ENCODE measurements at places on chromosomes 2 and 18.

DNA sequence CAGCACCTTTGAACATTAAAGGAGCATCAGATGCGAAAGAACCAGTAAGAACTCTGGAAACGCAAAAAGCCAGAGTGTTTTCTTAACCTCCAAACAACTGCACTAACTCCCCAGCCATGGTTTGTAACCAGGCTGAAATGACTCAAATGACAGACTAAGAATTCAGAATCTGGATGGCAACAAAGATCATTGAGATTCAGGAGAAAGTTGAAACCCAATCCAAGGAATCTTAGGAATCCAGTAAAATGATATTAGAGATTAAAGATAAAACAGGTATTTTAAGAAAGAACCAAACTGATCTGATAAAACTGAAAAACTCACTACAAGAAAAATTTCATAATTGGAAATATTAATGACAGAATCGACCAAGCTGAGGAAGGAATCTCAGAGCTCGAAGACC lies 116.7 kb downstream of the PTRHD1 start:
- no peaks in the 10 kb centered on the region for H3K27me3 ChIP-seq
- H3K4me1 ChIP-seq = no peaks in the 10 kb centered on the region
- no peak for DNase-seq
- no peaks in the 10 kb centered on the region for H3K36me3 ChIP-seq
- no peak overlapping the region for H3K4me3 ChIP-seq

- no peaks in the 10 kb centered on the region for H3K36me3 ChIP-seq
- H3K27ac ChIP-seq = no peak overlapping the region
- H3K27me3 ChIP-seq = no peaks in the 10 kb centered on the region
- H3K4me3 ChIP-seq = no peak overlapping the region
- no peak for DNase-seq
Measured at GRCh38 chr2:53583583-53583982, 184.0 kb upstream of the CHAC2 start.

DNA sequence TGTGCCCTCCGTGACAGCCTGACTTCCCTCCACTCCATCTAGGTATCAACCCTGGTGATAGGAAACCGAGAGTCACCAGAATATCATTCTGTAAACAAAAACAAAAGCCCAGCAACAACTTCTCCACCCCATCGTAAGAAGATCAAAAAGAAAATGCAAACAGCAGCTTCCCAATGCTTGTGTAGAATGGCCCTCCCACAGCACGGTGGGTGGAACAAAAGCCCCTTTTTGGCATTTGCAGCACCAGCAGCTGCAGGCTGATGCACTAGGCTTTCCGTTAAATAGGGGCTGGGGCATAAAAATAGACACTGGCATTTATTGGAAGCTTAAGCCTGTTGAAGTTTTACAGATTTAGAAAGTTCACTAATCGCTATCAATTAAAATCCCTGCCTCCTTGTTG lies 513.0 kb downstream of the GALR1 start:
- H3K27ac ChIP-seq = no peak overlapping the region
- DNase-seq = no peak
- no peak overlapping the region for H3K4me3 ChIP-seq
- no peaks in the 10 kb centered on the region for H3K27me3 ChIP-seq
- no peaks in the 10 kb centered on the region for H3K36me3 ChIP-seq

- peaks cover 11% of the 10 kb centered on the region for H3K36me3 ChIP-seq
- no peak overlapping the region for H3K4me3 ChIP-seq
- H3K27ac ChIP-seq = peak overlapping the region; percentile 57
- H3K27me3 ChIP-seq = peaks cover 12% of the 10 kb centered on the region
- peaks cover 28% of the 10 kb centered on the region for H3K4me1 ChIP-seq
- peak; percentile 48 for DNase-seq
Measured at GRCh38 chr2:234880551-234881211, 71.1 kb upstream of the SH3BP4 start.

GRCh38 chr18:68426731-68427315 lies 288.1 kb downstream of the TMX3 start:
- H3K36me3 ChIP-seq = no peaks in the 10 kb centered on the region
- H3K27ac ChIP-seq = no peak overlapping the region
- H3K4me3 ChIP-seq = no peak overlapping the region
- peaks cover 27% of the 10 kb centered on the region for H3K4me1 ChIP-seq
- DNase-seq = no peak
- H3K27me3 ChIP-seq = no peaks in the 10 kb centered on the region

DNA sequence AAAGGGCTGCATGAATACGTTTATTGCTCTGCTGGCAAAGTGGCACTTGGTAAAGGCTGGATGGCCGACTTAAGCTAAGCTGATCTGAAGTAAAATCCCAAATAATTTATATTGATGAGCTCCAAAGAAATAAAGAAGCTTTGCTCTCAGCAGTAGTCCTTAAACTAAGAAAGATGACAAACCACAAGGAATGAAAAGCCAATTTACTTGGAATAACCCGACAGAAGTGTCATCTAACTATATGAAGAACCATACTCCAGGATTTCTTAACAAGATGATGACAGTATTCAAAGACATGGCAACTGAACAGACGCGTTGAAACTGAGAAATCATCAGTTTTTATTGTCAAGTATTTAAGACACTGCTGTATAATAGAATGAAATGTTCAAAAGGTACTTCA lies 294.1 kb downstream of the PDE11A start:
- H3K27me3 ChIP-seq = no peaks in the 10 kb centered on the region
- no peak overlapping the region for H3K27ac ChIP-seq
- no peak overlapping the region for H3K4me3 ChIP-seq
- H3K4me1 ChIP-seq = peaks cover 15% of the 10 kb centered on the region

GRCh38 chr2:235674812-235675211 lies 181.0 kb downstream of the AGAP1 start:
- no peak overlapping the region for H3K4me3 ChIP-seq
- peaks cover 79% of the 10 kb centered on the region for H3K4me1 ChIP-seq
- H3K27ac ChIP-seq = no peak overlapping the region
- no peaks in the 10 kb centered on the region for H3K27me3 ChIP-seq
- H3K36me3 ChIP-seq = peaks cover 20% of the 10 kb centered on the region
- DNase-seq = no peak

- H3K4me3 ChIP-seq = no peak overlapping the region
- no peak overlapping the region for H3K27ac ChIP-seq
- H3K27me3 ChIP-seq = no peaks in the 10 kb centered on the region
- DNase-seq = no peak
- H3K4me1 ChIP-seq = no peaks in the 10 kb centered on the region
Measured at GRCh38 chr18:49285627-49286026, 174.8 kb downstream of the DYM start.

- H3K27ac ChIP-seq = no peak overlapping the region
- peaks cover 11% of the 10 kb centered on the region for H3K4me1 ChIP-seq
- no peak for DNase-seq
- no peak overlapping the region for H3K4me3 ChIP-seq
Measured at GRCh38 chr2:172113617-172114016, 10.9 kb upstream of the DLX2 start.
